Cardiac muscle cell (in vitro differentiated cells and primary cell): ENCODE measurements at places on chromosomes 2 and 18. TPM values are rescaled to one million over a fixed set of nuclear protein-coding genes. Genes with fewer than 3 reads are reported as not detected.

DNA sequence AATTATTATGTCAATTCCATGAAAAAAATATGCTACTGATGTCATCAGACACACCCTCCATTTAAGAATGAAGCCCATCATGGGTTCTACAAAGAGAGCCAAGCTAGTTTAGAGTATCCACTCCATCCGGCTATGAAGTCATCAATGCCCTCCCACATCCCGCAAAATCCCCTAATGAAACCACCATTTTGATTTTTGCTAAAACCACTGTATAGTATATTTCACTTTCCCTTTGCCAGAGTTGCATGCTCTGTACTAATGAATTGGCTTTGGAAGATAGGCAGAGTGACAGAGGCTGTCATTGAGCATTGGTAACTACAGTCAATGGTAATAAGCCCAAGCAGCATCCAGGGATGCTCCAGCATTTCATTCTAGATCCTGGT, 118.6 kb downstream of the ANKRD44 start:
- no peak for DNase-seq

GRCh38 chr2:118223992-118224894, 136.0 kb downstream of the INSIG2 start:
- DNase-seq, result peak; percentile 54

Gene OSBPL1A
- 21.9 and 33.3 TPM in 2 replicates for total RNA-seq

DNA sequence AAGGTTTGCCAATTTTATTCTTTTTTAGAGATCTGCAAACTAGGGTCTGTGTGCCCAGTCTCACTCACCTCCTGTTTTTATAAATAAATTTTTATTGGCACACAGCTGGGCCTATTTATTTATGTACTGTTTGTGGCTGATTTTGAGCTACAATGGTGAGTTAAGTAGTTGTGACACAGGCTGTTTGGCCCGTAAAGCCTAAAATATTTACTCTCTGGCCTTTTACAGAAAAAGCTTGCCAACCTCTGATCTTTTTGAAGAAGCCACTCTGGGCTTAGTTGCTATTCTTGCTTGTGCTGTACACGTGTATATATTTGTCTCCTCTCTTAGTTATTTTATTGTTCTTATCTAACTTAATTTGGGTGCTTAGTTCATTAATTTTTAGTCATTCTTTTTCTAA, 14.5 kb downstream of the NAB1 start:
- DNase-seq, result no peak

Gene CCDC148
- 0.39 and 0.78 TPM in 2 replicates for total RNA-seq

GRCh38 chr2:207567671-207568070, 37.9 kb downstream of the CREB1 start:
- DNase-seq, result no peak

DNA sequence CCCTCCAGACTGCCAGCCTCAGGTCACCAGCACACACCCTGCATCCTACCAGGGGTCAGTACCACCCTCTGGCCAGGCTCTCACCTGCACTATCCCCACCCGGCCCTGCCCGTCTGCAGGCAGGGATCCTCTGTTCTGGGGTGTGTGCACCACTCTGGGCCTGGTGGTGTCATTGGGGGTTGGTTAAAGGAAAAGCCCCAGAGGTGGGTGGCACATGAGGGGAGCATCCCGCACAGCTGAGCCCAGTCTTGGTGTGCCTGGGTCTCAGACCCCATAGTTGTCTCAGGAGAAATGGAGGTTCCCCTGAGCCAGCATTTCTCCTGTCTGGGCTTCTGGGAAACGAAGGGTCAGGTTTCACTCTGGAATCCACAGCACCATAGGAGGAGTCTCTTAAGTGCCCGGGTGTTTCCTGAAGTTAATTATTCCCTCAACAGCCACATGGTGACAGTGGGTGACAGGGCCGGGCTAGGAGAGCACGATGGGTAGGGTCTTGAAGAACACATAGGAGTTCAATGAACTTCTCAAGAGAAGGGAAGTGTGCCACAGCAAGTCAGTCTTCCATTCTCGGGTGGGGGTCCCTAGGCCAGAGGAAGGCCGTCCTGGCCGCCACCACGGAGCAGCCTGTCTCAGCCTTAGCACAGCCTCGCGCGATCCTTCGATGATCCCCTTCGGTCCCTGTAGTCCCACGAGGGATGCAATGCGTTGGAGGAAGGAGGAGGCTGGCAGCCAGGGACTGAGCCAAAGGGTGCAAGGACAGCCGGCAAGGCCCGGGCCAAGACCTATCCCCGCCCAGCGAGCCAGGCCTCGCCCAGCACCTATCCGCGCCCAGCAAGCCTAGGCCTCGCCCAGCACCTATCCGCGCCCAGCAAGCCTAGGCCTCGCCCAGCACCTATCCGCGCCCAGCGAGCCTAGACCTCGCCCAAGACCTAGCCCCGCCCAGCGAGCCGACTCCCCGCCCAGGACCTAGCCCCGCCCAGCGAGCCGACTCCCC, 1.1 kb upstream of the FARP2 start:
- peak; percentile 90 for DNase-seq
